ENCODE measurements at places on chromosomes 3 and 15.

DNA sequence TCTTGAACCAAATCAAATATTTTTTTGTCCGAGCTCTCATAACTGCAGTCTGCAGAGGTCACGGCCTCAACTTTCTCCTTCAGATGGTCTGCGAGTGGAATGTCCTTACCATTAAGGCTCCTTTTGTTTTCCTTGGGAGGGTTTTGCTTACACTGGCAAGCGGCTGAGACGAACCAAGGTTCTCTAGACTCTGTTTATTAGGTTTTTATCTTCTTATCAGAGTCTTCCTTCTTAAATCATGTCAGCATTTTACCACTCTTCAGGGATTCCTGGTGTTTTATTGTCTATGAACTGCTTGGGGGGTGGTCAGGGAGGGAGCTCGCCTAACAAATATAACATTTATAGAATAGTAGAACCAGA lies 773.7 kb upstream of the NR2F2 start:
- no peak for DNase-seq

DNA sequence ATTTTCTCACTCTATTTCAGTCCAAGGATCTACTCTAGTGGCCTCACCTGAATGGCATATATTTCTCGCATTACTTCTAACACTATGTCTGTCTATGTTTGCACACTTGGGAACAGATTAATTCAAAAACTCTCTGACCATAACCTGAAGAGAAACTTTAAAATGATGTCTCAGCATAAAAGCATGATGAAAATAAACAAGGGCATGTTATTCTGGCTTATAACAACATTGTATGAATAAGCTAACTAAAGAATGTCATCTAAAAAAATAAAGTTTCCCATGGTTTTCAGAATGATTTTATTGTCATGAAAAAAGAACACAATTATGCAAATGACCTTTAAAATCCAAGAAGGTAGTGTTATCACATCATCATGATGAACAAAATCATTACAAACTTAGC lies 85.5 kb upstream of the ROBO2 start:
- DNase-seq, result no peak

DNA sequence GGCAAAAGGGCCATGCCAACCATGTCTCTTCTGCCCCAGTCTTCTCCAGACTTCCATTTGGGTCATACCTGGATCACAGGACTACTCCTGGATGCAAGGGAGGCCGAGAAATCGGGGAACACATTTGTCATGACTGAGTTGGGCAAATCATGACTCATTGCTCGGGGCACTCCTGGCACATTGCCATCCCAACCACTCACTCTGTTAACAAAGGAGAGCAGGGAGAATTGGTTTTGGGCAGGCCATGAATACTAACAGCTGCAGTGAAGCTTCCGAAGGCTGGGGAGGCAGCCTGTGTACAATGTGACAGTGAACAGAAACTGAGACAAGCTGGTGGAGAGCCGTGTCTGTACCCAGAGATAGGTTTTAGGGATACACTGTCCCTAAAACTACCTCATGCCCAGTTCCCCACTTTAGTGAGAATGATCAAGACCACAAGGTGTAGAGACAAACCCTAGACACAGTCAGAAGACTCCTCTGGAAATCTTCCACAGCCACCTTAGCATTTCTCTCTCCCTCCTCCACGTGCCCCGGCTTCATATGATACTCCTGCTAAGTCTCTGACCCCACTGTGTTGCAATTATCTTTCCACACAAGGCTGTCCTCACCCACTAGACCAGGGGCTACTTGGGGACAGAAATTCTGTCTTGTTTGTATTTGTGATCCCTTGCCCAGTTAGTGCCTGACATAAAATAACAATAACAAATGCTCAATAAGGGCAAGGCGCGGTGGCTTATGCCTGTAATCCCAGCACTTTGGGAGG lies 10.5 kb upstream of the BUB1B start:
- DNase-seq, result peak; percentile 68

DNA sequence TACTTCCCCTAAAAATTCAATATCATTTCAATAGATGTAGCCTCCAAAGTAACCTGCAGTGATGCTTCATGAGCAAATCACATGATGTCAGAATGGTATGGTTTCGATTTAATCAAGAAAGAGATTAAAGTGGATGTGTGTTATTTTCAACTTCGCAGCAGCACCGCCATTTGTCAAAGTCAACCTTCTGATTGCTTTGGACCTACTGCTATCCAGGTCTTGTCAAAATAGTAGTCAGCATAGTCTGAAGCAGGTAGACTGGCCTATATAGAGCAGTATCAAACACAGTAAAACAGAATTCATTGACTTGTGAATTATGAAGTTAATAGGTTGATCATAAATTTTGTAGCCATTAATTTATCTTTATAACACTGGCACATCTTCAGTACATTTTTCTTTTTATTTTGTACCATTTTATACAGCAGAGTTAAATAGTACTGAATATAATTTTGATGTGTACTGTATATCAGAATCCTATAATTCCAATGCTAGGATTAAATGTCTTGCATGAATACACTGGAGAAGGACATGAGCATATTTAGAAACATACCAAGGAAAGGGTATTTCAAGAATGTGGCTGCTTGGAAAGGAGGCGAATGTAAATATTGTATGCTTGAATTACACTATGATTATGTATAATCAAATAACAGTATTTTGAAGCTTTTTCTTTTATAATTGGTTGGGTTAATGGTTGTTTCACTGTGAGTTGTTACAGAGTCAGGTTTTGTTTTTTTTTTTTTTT lies 79.6 kb downstream of the CDIN1 start:
- no peak for DNase-seq

DNA sequence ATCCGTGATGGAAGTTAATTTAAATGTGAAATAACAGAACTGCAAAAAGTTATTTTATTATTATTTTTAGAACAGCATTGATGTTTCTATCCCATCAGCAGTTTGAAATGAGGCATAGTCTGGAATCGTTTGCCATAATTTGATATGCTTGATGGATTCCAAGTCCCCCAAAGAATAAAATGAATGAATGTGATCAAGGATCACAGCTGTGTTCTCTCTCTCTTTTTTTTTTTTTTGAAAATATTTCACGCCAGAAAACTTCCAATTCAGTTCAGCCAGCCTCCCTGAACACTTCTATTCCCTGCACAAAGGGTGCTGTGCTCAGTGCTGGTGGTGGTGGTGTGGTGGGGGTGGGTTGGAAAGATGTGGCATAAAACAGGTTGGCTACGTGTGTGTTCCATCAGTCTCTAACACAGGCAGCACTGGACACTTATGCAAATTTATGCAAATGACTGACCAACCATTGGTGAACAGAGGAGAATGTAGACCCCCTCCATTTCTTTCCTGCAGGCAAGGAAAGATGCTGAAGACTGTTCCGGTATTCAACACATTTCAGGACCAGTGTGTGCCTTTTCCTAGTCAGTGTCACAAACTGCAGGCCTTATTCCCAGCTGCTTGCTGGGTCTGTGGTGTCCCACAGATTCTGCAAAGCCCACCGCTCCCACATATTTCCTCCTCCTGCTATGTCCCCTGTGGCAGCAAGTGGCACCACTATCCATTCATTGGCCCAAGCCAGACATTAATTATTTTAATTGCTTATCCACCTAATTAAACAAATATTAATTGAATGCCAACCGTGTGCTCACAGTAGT lies 10.6 kb downstream of the ARNT2 start:
- DNase-seq, result no peak

DNA sequence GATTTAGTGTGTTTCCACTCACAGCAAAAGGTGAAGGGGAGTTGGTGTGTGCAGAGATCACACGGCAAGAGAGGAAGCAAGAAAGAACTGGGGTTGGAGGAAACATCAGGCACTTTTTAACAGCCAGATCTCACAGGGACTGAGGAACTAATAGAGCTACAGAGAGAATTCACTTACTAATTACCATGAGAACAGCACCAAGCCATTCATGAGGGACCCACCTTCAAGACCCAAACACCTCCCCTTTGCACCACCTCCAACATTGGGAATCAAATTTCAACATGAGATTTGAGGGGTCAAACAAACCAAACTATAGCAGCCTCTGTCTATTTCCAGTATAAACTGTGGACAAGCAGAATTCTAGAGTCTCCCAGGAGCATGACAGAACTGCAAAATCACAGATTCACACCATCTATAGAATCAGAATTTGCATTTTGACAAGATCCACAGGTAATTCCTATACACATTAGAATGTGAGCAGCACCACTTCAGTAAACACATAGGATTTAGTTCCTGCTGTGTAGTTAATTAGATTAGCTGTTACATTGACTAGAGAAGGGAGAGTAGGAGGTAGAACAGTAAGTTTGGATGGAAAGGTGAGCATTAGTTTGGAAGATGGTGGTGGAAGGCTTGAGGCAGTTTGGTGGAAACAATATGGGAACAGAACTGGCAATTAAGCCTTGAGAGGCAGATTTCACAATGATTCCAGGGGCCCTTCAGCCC lies 311.7 kb downstream of the NSUN3 start:
- DNase-seq, result no peak

- no peak for DNase-seq
These were observed 40.6 kb downstream of the SLC25A26 start for GRCh38 chr3:66261355-66261754.

DNA sequence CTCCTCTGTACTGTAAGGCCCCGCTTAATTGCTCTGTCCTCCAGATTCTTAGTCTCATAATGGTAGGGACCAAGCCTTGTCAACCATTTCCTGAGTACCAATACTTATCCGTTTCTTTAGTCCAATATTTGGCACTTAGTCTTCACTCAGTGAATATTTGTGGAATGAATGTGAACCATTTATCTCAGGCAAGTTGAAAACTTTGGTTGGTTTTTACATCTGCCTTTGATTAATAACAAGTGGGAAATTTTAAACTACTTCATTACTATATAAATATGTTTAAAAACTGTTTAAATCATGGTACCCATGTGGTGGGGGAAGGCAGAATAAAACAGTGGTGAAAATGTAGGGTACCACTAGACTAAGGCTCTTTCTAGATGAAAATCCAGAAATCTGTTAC lies 15.2 kb downstream of the CA12 start:
- DNase-seq, result no peak

- DNase-seq, result no peak
These were observed 40.5 kb downstream of the RASGRP1 start for GRCh38 chr15:38524156-38524555.

DNA sequence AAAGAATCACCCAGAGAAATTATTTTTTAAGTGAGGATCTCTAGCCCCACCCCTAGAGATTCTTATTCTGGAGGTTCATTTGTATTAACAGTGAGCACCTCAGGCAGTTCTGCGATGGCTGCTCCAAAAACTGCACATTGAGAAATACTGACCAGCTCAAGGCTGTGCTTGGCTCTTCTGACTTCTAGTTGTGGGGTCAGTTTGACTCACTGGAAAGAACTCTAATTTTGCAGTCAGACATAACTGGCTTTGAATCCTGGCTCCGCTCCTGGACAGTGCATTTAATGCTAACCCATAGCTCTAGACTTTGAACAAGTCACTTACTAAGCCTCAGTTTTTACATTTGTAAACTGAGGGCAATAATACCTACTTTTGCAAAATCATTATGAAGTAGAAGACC lies 123.6 kb upstream of the SKOR1 start:
- no peak for DNase-seq

- no peak for DNase-seq
These were observed 148 bp downstream of the RBMS3 start for GRCh38 chr3:29281094-29281343.

DNA sequence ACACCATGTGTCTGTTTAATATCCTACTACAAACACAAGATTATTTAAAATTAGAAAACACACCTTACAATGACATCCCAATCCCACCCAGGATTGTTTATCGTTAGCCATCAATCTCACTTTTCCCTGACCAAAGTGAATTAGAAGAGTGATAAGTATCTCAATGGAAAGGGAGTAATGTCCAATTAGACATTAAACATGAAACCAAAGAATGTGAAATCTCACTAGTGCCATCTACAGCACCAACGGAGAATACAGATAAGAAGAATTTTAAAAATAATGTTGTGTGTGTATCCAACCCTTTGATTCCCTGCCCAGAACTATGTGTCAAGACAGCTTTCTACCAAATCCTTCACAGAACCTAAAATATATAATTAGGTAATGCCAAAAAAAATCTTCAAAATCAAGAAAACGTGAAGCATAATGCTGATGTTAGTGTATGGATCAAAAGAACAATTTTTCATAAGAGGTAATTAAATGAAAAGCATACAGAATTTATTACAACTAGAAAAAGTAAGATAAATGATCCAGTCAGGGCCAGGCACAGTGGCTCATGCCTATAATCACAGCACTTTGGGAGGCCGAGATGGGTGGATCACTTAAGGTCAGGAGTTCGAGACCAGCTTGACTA lies 64.2 kb downstream of the SCAPER start:
- peak; percentile 21 for DNase-seq

DNA sequence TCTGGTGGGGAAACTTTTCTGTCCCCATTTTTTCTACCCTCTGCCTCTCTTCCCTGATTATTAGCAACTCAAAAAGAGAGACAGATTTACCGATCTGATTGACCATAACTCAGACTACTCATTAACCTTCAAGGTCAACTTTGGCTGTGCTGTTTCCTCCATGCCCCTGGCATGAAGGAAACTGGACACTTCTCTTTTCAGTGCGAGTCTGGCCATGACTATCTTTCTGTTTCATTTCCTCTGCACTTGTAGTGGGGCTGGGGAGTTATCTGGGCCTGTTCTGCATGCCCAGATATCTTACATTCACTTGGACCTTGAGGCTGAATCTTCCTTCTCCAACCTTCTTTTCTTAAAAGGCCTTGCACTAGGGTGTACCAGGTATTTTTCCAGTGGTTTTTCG lies 76.9 kb upstream of the SLCO2A1 start:
- DNase-seq, result no peak

GRCh38 chr3:37921025-37921424 lies 59.3 kb downstream of the CTDSPL start:
- no peak for DNase-seq

DNA sequence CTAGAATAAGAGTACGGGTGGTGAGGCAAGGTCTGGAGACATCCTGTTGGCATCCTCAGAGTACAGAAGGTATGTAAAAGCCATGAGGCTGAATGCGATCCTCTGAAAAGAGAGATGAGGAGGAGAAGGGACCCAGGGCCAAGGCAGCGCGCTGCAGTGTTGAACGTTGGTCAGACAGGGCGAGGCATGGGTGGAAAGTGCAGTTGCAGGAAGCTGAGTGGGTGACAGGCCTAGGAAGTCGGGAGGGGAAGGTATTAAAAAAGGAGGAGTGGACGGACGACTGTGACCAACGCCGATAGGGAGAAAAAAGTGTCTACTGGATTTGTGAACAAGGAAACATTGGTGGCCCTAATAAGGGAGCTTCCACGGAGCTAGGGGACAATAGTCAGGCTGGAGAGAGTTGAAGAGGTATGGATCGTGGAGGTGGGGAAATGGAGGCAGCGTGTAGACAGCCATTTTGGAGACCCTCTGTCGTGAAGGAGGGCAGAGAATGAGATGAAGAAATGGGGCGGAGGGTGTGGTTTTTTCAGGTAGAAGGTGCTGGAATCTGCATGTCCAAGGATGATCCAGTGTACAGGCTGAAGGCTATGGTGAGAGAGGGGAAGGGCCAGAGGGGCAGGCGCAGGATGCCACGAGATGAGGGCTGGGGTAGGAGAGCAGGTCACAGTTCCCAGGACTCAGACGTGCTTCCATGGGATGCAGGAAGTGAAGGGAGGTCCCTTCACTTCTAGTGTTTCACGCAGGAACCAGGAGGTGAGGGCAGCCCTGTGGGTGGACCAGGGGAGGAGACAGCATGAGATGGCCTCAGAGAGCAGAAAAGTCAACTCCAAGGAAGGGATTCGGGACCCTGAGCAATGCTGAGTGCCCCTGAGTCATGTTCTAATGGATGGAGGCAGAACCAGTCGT lies 115.9 kb downstream of the ASB7 start:
- DNase-seq, result no peak

- DNase-seq, result no peak
These were observed 79.9 kb upstream of the MITF start for GRCh38 chr3:69659180-69659910.

Measured in suppressor macrophage treated with lipopolysaccharide for 4 hours (primary cell).